ENCODE measurements at places on chromosomes 4 and X.

DNA sequence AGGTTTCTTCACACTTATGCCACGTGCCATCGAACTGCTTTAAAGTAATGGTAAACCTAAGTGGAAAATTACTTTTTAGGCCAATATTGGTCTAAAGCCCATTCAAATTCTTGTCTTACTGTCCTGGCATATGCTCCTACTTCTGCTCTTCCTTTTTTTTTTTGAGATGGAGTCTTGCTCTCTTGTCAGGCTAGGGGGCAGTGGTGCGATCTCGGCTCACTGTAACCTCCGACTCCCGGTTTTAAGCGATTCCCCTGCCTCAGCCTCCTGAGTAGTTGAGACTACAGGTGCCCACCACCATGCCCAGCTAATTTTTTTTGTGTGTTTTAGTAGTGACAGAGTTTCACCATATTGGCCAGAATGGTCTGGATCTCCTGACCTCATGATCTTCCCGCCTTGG lies 129.0 kb upstream of the TECRL start:
- no peak for DNase-seq

DNA sequence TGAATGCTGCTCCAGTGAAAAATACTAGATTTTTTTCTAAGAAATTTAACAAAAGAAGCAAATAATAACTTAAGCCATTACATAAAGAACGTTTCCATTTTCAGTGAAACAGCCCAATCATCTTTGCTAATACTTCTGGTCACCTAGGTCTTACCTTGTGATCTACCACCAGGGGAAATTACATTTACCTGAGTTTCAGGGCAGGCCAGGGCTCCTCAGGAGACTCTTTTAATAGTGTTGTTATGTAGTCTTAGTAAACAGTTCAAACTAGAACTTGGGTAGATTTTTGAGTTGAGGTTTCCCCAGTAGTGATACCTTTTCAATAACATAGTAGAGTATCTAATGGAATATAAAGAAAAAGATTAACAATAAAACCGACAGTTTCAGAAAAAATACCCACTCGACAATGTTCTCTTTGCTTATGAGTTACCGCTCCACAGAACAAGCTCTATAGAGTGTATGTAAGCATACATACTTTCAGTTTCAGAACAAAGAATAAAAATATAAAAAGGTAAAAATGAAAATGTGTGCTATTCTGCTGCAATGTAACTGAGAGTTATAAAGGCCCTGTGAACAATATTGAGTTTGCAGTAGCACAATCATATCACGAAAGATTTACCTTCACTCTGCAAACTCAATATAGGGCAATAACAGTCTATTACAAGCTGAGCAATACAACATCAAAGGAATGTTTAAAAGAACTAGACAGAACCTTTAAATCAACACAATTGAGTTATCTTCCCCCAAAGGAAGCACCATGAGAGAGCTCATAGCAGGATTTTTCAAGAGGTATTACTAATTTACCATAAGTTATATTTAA lies 165.8 kb downstream of the ATOH1 start:
- DNase-seq: no peak

- no peak for DNase-seq
Measured at GRCh38 chrX:100363896-100364295, 46.2 kb downstream of the PCDH19 start.

DNA sequence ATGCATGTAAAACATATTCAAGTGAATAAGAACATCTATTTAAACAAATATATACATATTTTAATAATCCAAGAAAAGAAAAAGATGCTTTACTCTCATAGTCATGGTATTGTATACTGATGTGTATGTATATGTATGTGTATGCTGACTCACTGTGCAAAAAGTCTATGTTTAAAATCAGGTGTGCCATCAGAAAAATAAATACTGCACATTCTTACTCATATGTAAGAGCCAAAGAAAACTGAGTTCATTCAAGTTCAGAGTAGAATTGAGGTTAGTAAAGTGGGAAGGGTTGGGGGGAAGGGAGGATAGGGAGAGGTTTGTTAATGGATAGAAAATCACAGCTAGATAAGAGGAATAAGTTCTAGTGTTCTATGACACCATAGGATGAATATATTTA lies 403.9 kb upstream of the SMIM31 start:
- DNase-seq: no peak

DNA sequence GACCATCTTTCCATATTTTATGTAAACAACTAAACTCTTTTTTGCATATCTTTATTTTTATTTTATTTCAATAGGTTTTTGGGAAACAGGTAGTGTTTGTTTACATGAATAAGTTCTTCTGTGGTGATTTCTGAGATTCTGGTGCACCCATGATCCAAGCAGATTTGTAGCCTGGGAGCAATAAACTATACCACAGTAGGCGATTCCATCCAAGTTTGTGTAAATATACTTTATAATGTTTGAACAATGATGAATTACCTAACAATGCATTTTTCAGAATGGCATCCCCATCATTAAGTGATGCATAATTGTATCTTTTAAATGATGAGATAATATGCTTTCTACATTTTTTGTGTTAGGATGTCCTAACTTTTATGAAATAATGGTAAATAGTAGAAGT lies 39.2 kb upstream of the CYSLTR1 start:
- no peak for DNase-seq

- DNase-seq: no peak
Measured at GRCh38 chr4:80101071-80101791, 28.2 kb upstream of the ANTXR2 start.

DNA sequence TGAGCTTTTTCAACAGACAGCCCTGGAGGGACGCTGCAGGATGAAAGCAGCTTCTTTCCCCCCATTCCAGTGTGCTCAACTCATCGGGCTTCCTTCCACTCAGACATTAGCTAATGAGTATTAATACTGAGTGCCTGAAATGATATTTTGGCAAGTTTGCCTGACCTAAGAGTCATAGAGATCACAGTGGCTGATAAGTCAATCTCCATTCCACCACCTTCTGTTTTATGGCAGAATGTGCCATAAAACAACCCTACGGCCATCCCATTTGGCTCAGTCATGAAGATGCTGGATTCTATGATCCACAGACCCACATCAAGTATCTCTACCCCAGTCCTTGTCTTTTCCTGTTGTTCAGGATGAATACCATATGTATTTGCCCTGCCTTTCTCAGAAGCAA lies 48.3 kb upstream of the MAB21L2 start:
- DNase-seq: no peak

GRCh38 chr4:48603366-48604003 lies 113.4 kb downstream of the ZAR1 start:
- no peak for DNase-seq

GRCh38 chrX:119673336-119673735 lies 19.6 kb downstream of the SEPTIN6 start:
- DNase-seq: no peak
